H7 (cell line): ENCODE measurements at places on chromosomes 1 and 21.

- DNase-seq, result no peak
These were observed 21.9 kb upstream of the NEK2 start for GRCh38 chr1:211697356-211697755.

GRCh38 chr21:36132696-36133095 is 2.2 kb upstream of the CBR3 start:
- DNase-seq, result no peak

DNA sequence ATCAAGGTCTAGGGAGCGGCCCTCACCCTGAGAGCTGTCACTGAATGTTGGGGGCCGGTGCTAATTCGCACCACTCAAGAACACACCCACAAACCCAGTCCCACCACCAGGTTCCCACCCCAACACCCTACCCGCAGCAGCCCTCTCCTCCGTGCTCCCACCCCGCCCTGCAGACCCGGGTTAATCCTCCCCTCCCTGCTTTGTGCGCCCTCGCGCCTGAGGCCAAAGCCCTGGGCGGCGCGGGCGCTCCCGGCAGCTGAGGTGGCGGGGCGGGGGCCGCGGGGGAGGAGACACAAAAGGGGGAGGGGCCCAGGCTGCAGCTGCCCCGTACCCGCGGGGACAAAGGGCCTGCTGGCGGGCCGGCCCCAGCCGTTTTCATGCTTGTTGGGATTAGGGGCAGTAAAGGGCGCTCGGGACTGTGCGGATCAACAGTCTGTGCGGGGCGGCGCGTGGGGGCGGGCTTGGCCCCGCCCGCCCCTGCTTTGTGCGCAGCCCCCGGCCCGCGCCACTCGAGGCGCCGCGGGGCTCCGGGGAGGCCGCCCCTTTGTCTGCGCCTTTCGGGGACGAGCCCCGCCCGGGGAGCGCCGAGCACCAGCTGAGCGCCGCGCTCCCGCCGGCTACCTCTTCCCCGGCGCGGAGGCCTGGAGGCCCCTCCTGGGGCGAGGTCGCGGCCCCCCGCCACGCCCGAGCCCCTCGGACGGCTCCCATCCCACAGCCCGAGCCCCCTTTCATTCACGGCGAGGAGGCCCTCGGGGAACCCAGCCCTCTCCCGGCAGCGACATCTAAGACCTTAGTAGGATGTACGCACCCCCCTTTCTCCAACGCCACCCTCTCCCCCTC is 10.9 kb downstream of the C1orf216 start:
- DNase-seq, result peak; percentile 97

GRCh38 chr1:66893712-66894111 is 30.9 kb downstream of the DNAI4 start:
- DNase-seq, result no peak

GRCh38 chr1:94646141-94646643 is 104.6 kb upstream of the F3 start:
- no peak for DNase-seq

DNA sequence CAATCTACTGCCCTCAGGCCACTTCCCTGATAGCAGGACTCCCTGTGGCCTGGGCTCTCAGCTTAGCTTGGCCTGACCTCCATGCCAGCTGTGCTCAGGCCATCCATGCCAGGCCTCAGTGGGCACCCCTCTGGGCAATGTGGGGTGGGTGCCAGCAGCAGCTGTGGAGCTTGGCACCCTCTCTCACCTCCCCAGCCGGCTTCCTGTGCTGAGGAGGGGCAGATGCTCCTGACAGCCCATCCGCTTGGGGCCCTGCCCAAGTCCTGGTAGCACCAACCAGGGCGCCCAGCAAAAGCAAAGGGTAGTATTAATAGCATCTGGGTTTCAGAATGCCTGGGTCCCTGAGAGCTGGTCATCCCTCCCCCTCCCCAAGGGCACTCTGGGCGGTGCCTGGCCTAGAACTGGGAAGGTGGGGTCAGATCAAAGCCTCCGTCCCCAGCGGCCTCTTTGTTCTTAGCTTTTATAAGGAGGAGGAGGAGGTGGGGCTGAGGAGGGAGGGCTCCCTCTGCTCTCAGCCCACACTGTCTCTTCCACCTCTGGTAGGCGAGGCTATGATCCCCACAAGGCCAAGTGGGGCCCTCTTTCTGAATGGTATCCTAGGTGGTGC is 6.1 kb downstream of the EFNA4 start:
- DNase-seq, result peak; percentile 77

- no peak for DNase-seq
These were observed 339.2 kb downstream of the DPYD start for GRCh38 chr1:97581614-97582051.

DNA sequence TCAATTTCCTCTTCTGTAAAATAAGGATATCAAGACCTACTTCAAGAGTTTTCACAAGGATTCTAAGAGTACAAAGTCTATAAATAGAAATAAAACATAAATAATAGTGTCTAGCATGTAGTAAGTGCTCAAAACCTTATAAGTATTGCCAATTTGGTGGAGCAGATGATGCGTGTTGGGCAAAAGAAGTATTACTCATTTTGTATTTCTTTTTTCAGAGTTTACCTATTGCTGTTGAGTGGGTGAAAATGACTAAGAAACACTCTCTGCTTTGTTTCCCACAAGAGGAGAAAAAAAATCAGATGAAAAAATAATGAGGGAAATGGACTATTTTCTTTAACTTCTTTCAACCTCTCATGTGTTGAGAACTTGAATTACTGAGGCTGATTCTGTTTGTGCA is 103.3 kb upstream of the KCNK2 start:
- DNase-seq, result no peak

GRCh38 chr1:119893238-119893791 is 3.0 kb downstream of the ADAM30 start:
- no peak for DNase-seq

DNA sequence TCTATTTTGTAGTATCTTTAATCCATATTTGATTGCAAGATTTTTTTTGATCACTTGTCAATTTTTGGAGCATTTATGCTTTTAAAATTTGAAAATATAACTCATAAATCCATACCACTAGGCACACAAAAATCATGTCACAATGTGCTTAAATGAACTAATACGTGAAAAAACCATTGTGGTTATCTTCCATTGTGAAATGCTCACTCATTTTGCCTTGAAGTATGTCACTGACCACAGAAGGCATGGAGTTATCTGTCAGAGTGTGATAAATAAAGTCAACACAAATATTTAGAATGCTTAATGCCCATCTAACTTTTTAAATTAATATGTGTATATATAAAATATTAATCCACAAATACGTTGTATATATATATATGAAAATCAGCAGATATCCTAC is 347.2 kb downstream of the PTPRC start:
- DNase-seq, result no peak

DNA sequence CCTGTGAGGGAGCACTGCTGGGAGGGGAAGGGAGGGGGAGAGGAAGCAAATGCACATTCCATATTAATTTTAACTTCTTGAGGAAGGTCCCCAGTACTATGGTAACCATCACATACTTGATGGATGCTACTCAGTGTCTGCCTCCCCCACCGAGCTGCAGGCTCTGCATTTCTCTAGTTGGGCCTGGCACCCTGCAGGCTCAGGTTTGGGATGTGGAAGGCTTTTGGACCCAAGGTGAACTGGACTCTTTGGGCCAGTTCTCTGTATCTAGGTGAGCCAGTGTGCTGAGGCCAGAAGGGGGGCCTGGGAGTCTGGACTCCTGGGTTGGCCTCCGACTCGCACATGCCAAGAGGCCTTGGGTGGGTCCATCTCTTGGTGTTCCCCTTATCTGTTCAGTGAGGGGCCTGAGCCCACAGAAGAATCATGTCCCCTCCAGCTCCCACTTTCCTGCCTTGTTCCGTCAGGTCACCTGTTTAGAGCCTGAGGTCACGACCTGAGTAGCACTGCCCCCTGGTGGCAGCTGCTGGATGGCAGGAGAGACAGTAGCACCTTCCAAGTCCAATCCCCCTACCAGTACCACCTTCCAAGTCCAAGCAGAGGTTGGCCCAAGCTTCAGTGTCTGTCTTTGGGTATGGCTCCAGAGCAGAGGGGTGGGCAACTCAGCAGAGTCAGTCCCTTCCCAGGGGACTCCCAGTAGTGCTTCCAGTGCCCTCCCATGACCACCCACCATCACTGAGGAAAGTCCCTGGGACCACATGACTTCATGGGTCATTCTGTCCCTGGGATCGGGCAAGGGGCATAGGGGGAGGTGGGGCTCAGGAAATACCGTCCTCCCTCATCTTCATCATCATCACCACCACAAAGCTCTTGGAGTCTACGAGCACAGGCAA is 241.8 kb downstream of the TRABD2B start:
- peak; percentile 86 for DNase-seq

- peak; percentile 87 for DNase-seq
These were observed at the start of gene NCMAP for GRCh38 chr1:24555591-24556413. Gene NCMAP, plus strand, starts transcription at chr1:24556087. Its CDS starts 39,344 bp downstream, at chr1:24595431.

GRCh38 chr1:78520843-78521242 is 30.1 kb downstream of the PTGFR start:
- DNase-seq, result no peak

- DNase-seq, result no peak
These were observed 35.2 kb downstream of the ZNF670 start for GRCh38 chr1:247043406-247043805.

- DNase-seq, result peak; percentile 70
These were observed 19.8 kb upstream of the SLC2A1 start for GRCh38 chr1:42978317-42979035.

DNA sequence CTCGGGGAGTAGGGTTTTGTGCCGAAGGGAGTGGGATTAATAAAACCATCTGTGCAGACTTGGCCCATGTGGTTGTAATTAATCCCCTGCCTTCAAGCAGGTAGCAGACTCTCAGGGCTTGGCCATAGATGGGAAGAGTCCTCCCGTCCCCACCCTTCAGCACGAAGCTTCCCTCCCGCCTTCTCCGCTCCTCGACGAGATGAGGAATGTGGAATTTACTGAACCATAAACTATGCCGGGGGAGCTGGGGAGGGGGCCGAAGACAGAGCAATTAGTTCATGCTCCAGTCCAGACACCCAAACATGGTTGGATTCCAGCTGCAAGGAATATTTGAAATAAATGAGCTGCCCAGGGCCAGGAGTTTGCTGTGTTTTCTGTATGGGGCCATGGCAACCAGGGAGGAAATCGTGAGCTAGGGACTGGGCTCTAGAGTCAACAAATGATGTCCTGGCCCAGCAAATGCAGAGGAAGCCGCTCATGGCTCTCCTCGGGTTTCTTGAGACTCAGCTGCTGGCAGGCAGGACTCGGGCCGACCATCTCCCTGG is 78.8 kb downstream of the SPSB1 start:
- DNase-seq, result no peak

- peak; percentile 20 for DNase-seq
These were observed 87.5 kb upstream of the RGS1 start for GRCh38 chr1:192488058-192488457.

GRCh38 chr21:46498335-46499050 is 39.8 kb downstream of the DIP2A start:
- DNase-seq, result no peak

GRCh38 chr21:18041012-18041411 is 203.6 kb upstream of the CHODL start:
- peak; percentile 1 for DNase-seq
